Central memory CD4-positive, alpha-beta T cell (primary cell): ENCODE measurements at places on chromosomes 13 and 19.

DNA sequence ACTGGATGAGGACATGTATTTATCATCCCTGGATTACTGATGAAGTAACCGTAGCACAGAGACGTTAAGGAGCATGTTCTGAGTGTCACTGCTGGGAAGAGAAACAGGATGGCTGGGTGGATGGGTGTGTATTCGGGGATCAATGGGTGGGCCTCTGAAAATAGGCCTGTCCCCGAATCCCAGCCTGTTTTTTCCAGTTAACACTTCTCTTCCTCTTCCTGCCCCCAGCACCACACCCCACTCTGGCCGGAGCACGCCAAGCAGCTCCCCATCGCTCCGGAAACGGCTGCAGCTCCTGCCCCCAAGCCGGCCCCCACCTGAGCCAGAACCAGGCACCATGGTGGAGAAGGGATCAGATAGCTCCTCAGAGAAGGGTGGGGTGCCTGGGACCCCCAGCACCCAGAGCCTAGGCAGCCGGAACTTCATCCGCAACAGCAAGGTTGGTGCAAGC, 8.8 kb downstream of the GRAMD1A start:
- DNase-seq, result no peak

- DNase-seq, result no peak
These were observed 109.2 kb downstream of the OLFM4 start for GRCh38 chr13:53137779-53138178.

DNA sequence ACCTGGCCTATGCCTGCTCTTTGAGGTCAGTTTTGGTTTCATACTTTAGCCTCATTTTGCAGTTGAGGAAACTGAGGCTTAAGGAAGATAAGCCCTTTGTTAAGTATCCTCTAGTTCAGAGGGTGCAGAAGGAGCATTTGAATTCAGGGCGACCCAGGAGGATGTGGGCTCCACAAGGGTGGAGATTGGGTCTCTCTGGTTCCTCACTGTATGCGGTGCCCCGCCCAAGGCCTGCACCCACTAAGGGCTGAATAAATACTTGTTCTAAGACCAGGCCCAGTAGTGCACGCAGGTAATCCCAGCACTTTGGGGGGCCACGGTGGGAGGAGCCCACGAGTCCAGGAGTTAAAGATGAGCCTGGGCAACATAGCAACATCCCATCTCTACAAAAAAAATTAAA, 768 bp upstream of the SLC44A2 start:
- peak; percentile 33 for DNase-seq

DNA sequence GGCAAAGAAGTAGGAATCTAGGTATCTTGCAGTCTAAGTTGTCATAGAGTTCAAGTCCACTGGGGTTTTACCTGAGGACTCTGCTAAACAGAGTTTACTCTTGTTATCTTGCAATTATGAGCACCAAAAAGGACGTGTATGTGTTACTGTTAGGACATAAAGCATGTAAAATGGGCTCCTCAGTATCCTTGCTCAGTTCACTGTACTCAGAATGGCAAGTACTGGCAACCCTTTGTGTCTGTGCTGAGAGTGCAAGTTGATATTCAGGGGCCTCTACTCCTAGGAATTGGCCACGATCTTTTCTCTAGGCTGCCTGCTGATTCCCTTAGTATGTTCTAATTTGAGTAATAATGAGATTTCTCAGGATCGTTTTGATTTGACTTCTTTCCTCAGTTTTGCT, 13.3 kb downstream of the TDRD3 start:
- no peak for DNase-seq

DNA sequence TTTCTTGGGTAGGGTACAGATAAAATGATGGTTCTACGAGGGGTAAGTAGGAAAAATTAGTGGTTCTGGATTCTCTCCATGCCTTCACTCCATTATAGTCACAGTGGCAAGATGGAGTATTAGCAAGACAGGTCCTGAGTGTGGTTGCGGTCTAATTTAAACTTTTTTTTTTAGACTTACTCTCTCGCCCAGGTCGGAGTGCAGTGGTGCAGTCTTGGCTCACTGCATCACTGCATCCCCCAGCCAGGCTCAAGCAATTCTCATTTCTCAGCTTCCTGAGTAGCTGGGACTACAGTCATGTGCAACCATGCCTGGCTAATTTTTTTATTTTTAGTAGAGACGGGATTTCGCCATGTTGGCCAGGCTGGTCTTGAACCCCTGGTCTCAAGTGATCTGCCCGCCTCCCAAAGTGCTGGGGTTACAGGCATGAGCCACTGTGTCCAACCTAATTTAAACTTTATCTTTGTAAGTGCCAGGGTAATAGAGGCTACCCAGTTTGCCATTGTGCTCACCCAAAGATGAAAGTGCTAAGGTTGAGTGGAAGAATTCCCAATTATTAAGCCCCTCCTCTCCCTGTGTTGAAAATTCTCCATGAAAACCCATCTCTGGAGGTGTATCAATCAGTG, 135.6 kb downstream of the TM9SF2 start:
- DNase-seq, result no peak

- DNase-seq, result no peak
These were observed 57.1 kb downstream of the ALOX5AP start for GRCh38 chr13:30792285-30793000.

GRCh38 chr19:5707576-5708575, 12.1 kb downstream of the LONP1 start:
- no peak for DNase-seq

DNA sequence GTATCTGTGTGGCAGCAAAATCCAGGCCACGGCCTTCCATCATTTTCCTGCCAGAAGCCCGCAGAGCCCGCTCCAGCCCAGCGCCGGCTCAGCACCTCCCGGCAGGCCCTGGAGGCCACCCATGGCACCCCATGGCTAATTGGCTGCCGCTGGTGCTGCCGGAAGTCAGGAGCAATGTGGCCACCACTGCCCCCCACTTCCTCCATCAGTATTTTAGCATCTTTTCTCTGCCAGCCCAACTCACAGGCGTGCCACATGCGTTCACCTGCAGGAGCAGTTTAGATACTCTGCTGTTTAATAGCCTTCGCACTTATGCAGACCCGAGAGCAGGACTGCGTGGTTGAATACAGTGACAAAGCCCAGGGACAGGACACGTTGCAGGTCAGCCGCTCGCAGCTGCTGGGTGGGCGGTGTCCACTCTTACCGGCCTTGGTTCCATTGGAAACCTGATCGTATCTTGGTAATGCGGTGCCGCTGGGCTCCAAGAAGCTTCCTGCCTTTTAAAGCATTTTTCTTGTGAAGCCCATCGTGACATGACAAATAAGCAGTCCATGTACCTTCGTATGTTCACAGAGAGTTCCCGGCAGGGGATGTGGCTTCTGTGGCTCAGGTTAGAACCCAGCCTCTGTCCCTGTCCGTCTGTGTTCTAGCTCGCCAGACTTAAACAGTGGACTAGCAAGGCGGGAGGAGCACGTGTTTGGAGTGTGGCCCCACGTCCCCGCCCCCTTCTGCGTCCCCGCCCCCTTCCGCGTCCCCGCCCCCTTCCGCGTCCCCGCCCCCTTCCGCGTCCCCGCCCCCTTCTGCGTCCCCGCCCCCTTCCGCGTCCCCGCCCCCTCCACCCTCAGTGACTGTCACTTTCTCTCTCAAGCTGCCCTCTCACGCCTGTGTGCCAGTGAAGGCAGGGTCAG, 162.0 kb upstream of the SOX1 start:
- DNase-seq, result no peak

DNA sequence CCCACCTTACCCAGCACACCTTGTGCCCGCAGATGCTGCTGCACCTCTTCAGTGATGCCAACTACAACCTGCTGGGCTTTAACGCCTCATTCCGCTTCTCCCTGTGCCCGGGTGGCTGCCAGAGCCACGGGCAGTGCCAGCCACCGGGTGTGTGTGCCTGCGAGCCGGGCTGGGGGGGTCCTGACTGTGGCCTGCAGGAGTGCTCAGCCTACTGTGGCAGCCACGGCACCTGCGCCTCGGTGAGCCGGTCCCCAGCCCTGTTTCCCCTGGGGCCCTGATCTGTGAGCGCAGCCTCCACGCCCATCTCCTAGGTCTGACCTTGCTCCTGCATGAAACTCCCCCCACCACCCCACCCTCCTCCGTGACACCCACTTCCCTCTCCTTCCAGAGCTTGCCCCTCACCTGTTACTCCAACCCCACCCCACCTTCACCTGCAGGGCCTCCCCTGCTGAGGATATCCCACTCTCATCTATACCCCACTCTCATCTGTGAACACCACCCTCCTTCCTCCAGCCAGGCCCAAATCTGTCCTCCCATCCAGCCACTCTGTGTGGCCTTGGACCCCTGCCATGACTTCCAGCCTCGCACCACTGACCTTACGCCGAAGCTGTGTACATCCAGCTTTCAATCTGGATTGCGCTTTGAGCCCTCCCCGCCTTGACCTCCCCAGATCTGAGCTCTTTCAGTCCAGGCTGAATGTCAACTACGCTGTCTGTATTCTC, 8.7 kb downstream of the MEGF8 start:
- DNase-seq, result no peak

- no peak for DNase-seq
These were observed 12.9 kb downstream of the STARD13 start for GRCh38 chr13:33272531-33273124.

DNA sequence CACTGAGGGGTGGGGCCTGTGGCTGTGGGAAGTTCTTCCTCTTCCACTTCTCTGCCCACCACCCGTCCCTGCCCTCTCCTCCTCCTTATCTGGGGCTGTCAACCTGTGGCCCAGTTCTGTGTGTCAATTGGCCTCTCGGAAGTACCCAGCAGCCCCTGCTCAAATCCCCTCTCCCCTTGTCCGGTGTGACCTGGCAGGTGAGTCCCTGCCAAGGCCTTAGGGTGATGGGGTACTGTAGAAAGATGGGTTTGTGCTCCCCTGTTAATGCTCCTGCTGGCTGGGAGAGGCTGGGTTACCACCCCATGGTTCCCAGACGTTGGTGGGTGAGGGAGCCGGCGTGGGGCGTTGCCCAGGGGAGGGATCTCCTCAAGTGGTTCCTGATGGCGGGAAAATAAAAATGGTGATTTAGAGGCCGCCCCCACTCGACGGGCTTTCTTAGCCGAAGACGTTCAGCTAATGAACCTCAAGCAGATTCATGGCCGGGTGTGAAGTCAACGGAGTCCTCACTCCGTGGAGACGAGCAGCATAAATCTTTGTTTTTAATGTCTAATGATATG, 141.2 kb downstream of the URI1 start:
- DNase-seq, result no peak

DNA sequence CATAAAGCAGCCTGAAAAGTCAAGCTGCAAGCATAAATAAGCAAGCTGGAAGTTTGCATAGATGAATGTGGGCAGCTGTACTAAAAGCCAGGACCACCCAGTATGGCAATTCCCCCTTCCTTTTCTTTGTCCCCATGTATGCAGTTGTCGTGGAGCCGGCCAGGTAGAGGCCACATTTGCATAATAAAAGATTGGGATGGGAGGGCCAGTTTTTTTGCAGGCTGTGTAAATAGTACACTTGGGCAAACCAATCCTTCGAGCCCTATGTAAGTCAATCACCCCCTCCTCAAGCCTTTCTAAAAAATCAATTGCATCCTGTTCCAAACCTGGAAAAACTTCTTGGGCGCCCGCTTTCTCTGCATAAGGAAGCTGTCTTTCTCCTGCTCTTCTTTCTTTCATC, 13.1 kb upstream of the ZNF99 start:
- DNase-seq, result no peak

GRCh38 chr13:23957981-23958380, 60.7 kb upstream of the C1QTNF9B start:
- no peak for DNase-seq
